ENCODE measurements at places on chromosomes 2 and 18. TPM values are rescaled to one million over a fixed set of nuclear protein-coding genes. Genes with fewer than 3 reads are reported as not detected.

CHMP3 gene
- total RNA-seq: 35.8 TPM

PRPF40A gene
- 152 TPM for total RNA-seq

INPP1 gene
- total RNA-seq: 6.7 TPM

L3MBTL4 gene
- total RNA-seq: 0.21 TPM

BOK gene
- total RNA-seq: 0.09 TPM

CYS1 gene
- total RNA-seq: not detected

METTL4 gene
- total RNA-seq: 22.0 TPM

FHOD3 gene
- total RNA-seq: not detected

SERPINB10 gene
- not detected for total RNA-seq

MYL1 gene
- total RNA-seq: not detected

COL6A3 gene
- 36.4 TPM for total RNA-seq

INHA gene
- total RNA-seq: not detected

SIX3 gene
- not detected for total RNA-seq

GAD1 gene
- 6.5 TPM for total RNA-seq

POTEJ gene
- total RNA-seq: not detected

KRCC1 gene
- total RNA-seq: 11.5 TPM

CROCC2 gene
- total RNA-seq: not detected

DLX2 gene
- total RNA-seq: not detected

IMPA2 gene
- 20.8 TPM for total RNA-seq
